Urothelium cell line (cell line): ENCODE measurements at places on chromosomes 3 and 15.

- DNase-seq: no peak
These were observed 51.1 kb downstream of the ZIC4 start for GRCh38 chr3:147355084-147355752.

DNA sequence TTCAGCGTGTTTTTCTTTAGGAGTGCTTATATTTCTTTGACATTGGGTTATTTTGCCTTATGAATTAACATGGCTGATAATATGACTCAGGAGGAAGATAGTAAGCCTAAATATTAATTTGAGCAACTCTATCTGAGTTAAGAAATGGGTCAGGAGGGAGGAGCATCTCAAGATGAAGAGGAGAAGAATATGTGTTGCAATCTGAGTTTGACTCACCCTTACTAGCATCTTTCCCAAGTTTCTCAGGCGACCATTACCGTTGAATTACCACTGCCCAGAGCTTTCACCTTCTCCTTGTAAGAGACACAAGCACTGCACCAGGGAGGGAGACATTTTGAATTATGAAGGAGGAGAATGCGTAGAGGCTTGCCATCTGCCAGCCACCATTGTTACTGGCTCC, 138.3 kb upstream of the MYRIP start:
- no peak for DNase-seq

GRCh38 chr3:134064081-134064480, 34.4 kb upstream of the SLCO2A1 start:
- no peak for DNase-seq

DNA sequence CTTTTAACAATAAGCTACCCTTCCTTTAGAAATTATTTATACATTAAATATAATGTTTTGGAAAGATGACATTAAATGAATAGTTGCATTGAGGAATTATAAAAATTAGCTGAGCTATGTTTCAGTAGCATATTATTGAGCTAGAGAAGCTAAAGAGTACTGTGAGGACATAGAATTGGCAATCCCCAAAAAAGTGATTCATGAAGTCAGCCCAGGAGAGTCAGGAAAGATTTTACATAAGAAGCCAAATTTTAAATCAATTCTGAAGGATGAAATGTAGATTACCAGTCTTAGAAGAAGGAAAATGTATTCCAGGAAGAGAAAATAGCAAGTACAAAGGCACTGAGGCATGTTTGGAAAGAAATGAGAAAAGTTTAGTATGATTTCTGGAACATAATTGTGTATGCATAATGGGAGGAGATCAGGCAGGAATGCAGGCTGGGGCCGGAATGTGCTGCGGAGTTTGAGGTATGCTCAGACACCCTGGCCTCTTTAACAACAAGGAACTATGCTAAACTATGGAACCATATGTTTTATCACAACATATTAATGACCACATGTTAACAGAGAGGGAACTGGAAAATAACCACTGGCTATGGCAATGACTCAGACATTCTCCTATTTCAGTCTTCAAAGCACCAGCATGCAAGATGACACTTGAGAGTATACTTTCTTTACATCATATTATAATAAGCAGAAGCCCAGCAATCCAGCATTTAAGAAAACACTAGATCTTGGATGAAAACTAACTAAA, 103.3 kb upstream of the COL8A1 start:
- DNase-seq: peak; percentile 14

GRCh38 chr15:85312929-85313331, 67.5 kb upstream of the AKAP13 start:
- no peak for DNase-seq

DNA sequence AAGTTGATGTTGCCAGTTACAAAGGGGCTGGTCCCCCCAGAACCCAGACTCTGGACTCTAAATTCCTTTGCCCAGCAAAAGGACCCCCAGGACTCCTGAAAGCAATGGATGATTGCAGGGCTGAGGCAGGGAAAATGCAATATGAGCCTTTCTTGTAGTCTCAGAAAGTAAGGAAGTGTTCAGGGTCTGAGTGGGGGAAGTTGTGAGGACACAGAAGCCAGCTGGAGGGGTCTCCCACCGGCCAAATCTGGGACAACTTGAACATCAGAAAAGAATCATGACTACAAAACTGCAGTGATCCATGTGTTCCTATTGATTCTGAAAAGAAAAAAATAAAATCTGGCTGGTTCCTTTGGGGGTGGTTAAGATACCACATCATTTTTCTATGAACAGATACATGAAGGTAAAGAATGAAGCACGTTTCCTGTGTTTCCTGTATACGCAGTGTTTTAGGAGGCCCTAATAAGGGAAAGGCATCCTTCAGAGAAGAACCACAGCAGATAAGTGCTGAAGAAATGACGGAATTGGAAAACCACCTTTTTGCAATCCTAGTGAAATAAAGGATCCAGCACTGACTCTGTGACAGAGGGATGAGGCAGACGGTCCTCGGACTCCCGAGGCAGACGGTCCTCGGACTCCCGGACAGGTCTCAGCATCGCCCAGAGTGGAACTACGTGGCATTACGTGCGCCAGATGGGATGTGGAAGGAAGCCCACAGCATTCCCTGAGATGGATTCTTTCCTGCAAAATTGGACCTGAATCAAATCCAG, 22.2 kb upstream of the GRIP2 start:
- DNase-seq: no peak

DNA sequence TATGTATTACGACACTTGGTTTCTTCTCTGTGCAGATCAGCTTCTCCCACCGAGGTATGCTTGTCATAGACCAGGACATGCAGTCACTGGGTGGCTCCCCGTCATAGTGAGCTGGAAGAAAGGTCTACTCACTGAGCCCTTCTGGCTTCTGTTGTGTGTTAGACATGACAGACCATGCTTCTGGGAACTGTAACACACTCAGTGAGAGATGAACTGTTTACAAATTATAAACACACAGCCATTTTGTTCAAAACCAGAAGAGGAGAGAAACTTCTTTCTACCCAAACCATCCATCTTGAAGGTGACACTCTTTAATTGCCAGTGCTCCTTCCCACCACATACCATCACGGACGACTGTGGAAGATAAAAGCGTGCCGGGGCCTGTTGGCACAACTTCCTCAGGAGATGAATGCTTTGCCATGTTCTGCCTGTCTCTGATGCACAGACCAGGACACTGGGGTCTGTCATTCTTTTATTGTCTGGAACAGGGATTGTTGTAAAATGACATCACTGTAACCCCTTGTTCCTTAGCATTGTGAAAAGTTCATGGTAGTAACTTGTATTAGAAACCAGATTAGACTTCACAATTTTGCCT, 214.3 kb downstream of the MCTP2 start:
- DNase-seq: no peak
